GM23248 (cell line): ENCODE measurements at places on chromosomes 4 and X. TPM values are rescaled to one million over a fixed set of nuclear protein-coding genes. Genes with fewer than 3 reads are reported as not detected.

Gene PPEF2
- total RNA-seq: not detected in 2 replicates

Gene MPC1L
- not detected in 2 replicates for total RNA-seq

Gene SPATA4
- not detected in 2 replicates for total RNA-seq

Gene RTL9
- total RNA-seq: 0.13 and 0.97 TPM in 2 replicates

Gene TEX13C
- total RNA-seq: not detected in 2 replicates

Gene IQSEC2
- 10.2 and 11.8 TPM in 2 replicates for total RNA-seq

Gene PTTG2
- not detected in 2 replicates for total RNA-seq

Gene NHS
- total RNA-seq: 4.8 and 5.6 TPM in 2 replicates

Gene ZNF141
- 6.7 and 7.6 TPM in 2 replicates for total RNA-seq

Gene ARX
- total RNA-seq: not detected in 2 replicates

Gene HHIP
- under 0.01 TPM in 1 of 2 replicates, not detected in the other for total RNA-seq

GRCh38 chr4:52235552-52236201, 184.6 kb downstream of the SPATA18 start:
- DNase-seq: no peak

DNA sequence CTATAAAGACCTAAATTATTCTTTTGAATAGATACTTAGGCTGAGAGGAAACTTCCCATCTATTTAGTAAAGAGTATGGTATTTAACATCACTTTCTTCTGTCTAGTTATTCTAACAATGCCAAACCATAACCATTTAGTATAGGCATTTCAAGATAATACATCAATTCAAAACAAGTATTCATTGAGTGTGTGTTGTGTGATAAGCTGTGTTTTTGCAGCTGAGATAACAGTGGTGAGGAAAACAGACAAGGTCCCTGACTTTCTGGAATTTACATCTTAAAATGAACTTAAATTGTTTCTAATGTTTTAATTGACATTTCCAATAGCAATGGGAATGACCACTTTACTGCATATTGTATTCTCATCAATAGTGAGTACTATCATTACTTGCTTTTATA, 22.4 kb upstream of the TSPAN5 start:
- no peak for DNase-seq

- DNase-seq: no peak
These were observed 3.2 kb downstream of the CDKN2AIP start for GRCh38 chr4:183447646-183448045.

GRCh38 chrX:106611317-106611678, 480 bp upstream of the RADX start:
- peak; percentile 1 for DNase-seq

GRCh38 chr4:104915373-104915772, 231.3 kb upstream of the TET2 start:
- no peak for DNase-seq

DNA sequence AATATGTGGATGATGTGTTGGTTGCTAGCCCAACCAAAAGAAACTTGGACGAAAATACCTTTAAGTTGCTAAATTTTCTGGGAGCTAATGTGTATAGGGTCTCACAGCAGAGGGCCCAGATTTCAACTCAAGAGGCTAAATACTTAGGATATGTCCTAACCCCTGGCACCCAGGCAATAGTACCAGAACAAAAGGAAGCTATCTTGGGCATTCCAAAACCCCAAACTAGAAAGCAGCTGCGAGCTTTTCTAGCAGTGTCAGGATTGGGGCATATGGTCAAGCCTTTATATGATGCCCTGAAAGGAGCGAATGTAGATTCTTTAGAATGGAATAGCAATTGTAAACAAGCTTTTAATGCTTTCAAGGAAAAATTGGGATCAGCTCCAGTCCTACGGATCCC, 10.6 kb downstream of the CXCL2 start:
- no peak for DNase-seq

DNA sequence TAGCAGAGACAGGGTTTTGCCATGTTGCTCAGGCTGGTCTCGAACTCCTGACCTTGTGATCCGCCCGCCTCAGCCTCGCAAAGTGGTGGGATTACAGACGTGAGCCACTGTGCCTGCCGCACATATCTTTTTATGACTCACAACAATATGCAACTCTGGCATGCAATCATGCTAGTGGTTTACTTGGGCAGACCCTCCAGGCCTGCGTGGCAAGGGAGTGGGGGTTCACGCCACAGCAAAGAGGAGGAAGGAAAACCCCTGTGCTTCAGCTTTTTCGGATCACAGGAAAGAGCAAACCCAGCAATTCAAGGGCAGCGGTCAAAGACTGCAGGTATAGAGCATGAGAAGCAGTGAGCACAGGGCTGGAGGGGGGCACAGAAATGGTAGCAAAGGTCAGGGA, 48.3 kb upstream of the CD99 start:
- no peak for DNase-seq

GRCh38 chr4:76212851-76213414, 691 bp downstream of the SCARB2 start:
- peak; percentile 61 for DNase-seq

DNA sequence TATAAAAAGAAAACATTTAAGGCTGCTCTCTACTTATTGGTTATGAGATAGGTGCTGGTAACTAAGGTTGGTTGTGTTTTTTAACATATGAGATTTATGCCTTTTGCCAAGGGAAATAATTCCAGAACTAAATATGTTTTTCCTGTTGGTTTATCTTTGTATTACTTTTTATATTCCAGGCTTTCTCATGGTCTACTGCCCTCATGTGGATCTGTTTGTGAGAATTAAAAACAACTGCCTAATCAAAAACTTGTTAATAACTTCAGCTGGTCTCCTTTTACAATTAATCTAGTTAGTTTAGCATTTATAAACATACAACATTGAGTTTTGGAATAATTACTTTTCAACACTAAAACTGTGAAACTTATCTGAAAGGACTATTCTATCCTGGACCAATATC, 1208.3 kb downstream of the ADGRL3 start:
- DNase-seq: no peak

GRCh38 chr4:43360296-43360695, 467.8 kb downstream of the GRXCR1 start:
- no peak for DNase-seq

DNA sequence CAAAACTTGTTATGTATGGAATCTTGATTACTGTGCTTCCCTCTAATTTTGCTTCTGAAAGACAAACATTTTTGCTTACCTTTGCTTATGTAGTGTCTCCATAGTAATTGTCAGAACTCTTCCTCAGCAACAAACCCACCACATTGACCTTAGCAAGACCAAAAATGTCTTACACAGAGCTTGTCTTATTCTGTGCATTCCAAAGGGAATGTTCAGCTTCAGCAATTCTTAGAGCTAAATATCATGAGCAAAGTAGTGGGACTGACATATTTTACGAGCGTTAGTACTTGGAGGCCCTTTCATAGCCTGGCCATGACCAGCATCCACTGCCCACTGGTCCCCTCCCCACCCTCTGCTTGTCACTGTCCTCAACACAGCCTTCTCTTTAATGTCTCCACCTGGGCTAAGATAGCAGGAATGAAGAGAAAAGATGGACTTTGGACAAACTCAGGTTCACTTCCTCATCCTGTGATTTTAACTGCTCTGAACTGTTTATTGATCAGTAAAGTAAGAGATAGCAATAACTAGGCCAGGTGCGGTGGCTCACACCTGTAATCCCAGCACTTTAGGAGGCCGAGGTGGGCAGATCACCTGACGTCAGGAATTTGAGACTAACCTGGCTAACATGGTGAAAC, 15.5 kb upstream of the SH3D19 start:
- no peak for DNase-seq

DNA sequence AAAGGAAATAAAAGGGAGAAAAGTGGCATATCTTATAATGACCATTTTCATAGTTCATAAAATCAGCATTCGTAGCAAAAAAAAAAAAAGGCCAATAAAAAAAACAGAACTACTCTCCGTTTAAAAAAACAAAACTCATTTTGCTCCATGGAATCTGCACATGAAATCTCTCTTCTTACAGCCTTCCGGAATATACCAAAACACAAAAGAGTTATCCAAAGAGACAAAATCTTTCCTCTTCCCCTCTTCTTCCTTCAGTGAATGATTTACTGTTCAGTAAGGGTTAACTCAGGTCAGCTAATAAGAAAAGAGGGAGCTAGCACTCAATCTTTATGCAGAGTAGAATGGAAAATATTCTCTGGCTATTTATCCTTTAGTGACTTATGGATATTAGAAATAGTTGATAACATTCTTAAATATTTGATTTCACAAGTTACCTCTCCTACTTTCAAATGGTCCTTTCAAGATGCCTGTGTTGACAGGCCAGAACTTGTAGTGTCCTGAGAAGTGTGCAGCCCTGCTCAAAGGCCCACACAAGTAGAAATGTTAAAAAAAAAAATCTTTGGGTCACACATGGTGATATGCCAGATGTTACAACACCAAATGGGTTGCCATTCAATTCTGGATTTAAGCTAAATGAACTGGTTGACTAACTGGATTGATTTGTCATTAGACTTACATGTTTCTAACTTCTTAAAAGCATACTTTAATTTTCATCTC, 42.1 kb downstream of the PDGFC start:
- DNase-seq: no peak

DNA sequence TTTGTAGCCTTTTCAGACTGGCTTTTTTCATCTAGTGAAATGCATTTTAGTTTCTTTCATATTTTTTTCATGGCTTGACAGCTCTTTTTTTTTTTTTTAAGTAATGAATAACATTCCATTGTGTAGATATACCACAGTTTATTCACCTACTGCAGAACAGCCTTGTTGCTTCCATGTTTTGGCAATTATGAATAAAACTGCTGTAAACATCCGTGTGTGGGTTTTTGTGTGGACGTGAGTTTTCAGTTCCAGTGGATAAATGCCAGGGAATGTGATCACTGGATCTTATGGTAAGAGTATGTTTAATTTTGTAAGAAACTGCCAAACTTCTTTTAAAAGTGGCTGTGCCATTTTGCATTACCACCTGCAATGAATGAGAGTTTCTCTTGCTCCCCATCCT, 160.8 kb downstream of the SOWAHB start:
- DNase-seq: no peak
